ENCODE measurements at places on chromosomes 16 and 17.

- DNase-seq: no peak
- no peaks in the 10 kb centered on the region for H3K27me3 ChIP-seq
These were observed 148.9 kb downstream of the TOX3 start for GRCh38 chr16:52398021-52398420.

DNA sequence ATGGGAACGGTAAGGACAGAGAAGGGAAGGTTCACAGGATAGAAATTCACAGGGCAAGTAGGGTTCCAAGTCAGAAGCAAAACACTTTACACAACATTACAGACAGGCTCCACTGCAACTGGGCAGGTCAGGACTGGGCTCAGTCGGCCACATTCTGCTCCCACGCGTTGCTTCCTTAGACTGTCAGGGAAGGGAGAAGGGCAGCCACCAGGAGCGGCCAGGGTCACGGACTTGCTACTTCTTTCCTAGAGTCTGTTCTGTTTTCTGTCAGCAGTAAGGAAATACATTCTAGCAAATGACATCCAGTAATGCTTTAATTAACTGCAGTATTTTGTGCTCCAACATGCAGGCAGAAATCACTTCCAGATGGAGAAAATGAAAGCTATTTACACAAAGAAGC, 160.3 kb upstream of the RPH3AL start:
- H3K36me3 ChIP-seq: no peaks in the 10 kb centered on the region
- DNase-seq: no peak
- peaks cover 30% of the 10 kb centered on the region for H3K4me1 ChIP-seq

GRCh38 chr17:33438139-33438538, 145.0 kb upstream of the ASIC2 start:
- H3K36me3 ChIP-seq: no peaks in the 10 kb centered on the region
- H3K27ac ChIP-seq: no peak overlapping the region
- H3K27me3 ChIP-seq: no peaks in the 10 kb centered on the region
- H3K4me3 ChIP-seq: no peak overlapping the region
- H3K4me1 ChIP-seq: no peaks in the 10 kb centered on the region

DNA sequence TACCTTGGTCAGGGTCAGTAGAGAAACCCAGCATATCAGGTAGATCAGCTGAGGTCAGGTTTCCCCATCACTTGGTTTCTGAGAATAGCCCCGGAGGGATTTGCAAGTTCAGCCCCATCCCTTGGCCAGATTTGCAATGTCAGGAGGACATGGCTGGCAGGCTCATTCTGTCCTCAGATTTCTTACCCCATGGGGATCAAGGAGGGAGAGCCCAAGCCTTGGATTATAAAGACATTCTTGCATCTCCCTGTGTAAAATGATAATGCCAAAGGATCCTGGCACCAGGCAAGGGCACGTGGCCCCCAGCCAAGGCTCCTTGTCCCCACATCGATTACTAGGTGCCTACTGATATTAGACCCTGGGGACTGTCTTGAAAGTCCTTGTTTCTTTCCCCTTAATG, 53.2 kb downstream of the MYH3 start:
- H3K27ac ChIP-seq: no peak overlapping the region
- no peaks in the 10 kb centered on the region for H3K4me1 ChIP-seq
- no peak for DNase-seq
- H3K4me3 ChIP-seq: no peak overlapping the region

DNA sequence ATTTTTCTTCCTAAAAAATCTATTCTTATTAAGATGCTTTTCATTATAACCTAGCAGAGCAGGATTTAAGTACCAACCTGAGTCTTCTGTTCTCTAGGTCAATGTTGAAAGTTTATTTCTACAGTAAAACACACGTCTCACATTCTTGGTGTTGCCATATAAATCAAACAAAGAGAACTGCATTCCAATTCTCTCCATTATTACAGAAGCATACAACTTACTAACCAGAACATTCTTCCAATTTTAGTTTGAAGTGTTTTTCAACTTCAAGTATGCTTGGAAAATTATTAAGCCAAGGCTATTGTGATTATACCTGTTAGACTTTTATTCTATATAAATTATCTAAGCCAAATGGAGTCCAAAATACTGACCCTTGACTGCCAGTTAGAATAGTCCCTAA, 110.4 kb upstream of the PMFBP1 start:
- no peaks in the 10 kb centered on the region for H3K27me3 ChIP-seq
- no peaks in the 10 kb centered on the region for H3K4me1 ChIP-seq
- H3K36me3 ChIP-seq: no peaks in the 10 kb centered on the region
- no peak overlapping the region for H3K27ac ChIP-seq
- no peak for DNase-seq

GRCh38 chr17:45440161-45440778, 7.6 kb upstream of the ARHGAP27 start:
- no peak overlapping the region for H3K4me3 ChIP-seq
- H3K36me3 ChIP-seq: peaks cover 89% of the 10 kb centered on the region
- H3K27me3 ChIP-seq: no peaks in the 10 kb centered on the region

DNA sequence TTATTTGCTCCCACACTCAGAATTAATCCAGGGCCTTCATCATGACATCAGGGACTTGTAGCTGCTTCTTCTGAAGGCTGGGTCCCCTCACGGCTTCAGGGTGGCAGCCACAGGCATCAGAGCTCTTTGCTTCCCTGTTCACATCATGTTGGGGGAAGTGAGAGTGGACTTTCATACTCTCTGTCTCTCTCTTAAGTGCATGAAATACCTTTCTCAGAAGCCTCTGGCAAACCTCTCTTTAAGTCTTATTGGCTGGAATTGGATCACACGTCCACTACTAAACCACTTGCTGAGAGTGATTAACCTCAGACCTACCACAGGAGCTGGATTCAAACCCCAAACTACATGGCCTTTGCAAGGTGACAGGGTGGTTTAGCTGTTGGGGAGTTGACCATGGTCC, 17.7 kb upstream of the SALL1 start:
- no peaks in the 10 kb centered on the region for H3K27me3 ChIP-seq
- DNase-seq: no peak
- H3K36me3 ChIP-seq: no peaks in the 10 kb centered on the region
- H3K27ac ChIP-seq: no peak overlapping the region
- H3K4me3 ChIP-seq: no peak overlapping the region
- H3K4me1 ChIP-seq: no peaks in the 10 kb centered on the region

DNA sequence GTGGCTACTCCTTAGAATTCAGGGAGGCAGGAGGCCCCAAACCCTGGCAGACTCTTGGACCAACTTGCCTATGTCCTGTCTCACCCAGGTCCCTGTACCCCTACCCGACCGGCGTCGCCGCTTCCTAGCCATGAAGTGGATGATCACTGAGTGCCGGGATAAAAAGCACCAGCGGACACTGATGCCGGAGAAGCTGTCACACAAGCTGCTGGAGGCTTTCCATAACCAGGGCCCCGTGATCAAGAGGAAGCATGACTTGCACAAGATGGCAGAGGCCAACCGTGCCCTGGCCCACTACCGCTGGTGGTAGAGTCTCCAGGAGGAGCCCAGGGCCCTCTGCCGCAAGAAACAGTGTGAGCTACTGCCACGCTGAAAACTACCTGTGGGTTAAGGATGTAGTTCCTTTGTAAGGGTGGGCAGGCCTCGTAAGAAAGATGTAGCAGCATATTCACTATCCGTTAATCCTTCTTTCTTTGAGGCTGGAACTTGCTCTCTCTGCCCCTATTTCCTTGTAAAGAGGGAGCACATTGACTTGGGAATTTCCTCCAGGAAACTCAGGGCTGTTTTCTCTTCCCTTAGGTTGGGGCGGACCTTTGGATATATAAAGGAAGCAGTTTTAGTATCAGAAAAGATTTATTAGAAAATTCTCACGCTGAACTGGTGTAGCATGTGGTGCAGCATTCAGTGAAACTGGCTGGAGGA, 4.1 kb downstream of the MRPS7 start:
- H3K27ac ChIP-seq: no peak overlapping the region
- H3K4me3 ChIP-seq: no peak overlapping the region
- no peak for DNase-seq
- no peaks in the 10 kb centered on the region for H3K36me3 ChIP-seq
- peaks cover 12% of the 10 kb centered on the region for H3K4me1 ChIP-seq
- no peaks in the 10 kb centered on the region for H3K27me3 ChIP-seq

- peaks cover 49% of the 10 kb centered on the region for H3K4me1 ChIP-seq
- no peak for DNase-seq
- H3K4me3 ChIP-seq: no peak overlapping the region
- H3K36me3 ChIP-seq: no peaks in the 10 kb centered on the region
- peak overlapping the region; percentile 58 for H3K27ac ChIP-seq
These were observed 18.2 kb downstream of the COTL1 start for GRCh38 chr16:84599521-84600202.

GRCh38 chr16:10529895-10530669, 50.3 kb downstream of the EMP2 start:
- H3K27me3 ChIP-seq: no peaks in the 10 kb centered on the region
- no peak overlapping the region for H3K27ac ChIP-seq
- no peak for DNase-seq
- peaks cover 5% of the 10 kb centered on the region for H3K4me1 ChIP-seq
- peaks cover 99% of the 10 kb centered on the region for H3K36me3 ChIP-seq
- no peak overlapping the region for H3K4me3 ChIP-seq

- no peak overlapping the region for H3K27ac ChIP-seq
- H3K4me3 ChIP-seq: no peak overlapping the region
- no peaks in the 10 kb centered on the region for H3K36me3 ChIP-seq
- H3K27me3 ChIP-seq: no peaks in the 10 kb centered on the region
- DNase-seq: no peak
These were observed 27.2 kb upstream of the SHISA9 start for GRCh38 chr16:12874186-12874585.

DNA sequence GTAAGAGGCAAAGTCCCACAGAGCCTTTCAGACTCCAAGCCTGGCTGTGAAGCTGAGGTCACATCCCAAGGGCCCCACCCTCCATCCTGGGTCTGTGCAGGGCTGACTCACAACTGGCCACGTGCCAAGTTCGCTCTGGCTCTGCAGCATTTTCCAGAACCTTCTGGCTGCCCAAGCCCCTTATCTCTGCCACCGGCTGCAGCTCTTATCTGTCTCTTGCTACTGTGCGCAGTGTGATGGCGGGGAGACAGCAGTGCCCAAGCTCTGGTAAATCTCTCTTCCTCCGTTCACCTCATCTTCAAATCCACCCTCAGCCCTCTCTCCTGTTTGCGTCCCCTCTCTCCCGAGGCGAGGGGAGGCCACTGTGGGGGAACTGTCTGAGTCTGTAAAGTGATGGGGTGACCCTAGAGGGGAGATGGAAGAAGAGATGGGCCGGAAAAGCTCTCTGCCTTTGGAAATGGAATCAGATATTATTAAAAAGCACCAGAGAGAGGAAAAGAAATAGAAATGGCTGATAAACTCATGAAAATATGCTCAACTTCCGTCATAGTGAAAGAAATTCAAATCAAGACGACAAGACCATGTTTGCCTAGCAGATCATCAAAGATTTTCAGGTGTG, 162.7 kb upstream of the CDC42EP4 start:
- no peaks in the 10 kb centered on the region for H3K4me1 ChIP-seq
- H3K27ac ChIP-seq: no peak overlapping the region
- no peaks in the 10 kb centered on the region for H3K27me3 ChIP-seq
- no peaks in the 10 kb centered on the region for H3K36me3 ChIP-seq
- no peak overlapping the region for H3K4me3 ChIP-seq

All from esophagus squamous epithelium (tissue), 5 donors.